PC-3 (cell line): ENCODE measurements at places on chromosomes 4 and X. TPM values are rescaled to one million over a fixed set of nuclear protein-coding genes. Genes with fewer than 3 reads are reported as not detected.
A peak's percentile ranks its signal among the peaks of the same experiment; 100 is the strongest.

The TEX13C gene
- not detected in 2 replicates for total RNA-seq

GRCh38 chr4:57190601-57191481 lies 80.7 kb upstream of the IGFBP7 start:
- DNase-seq = peak; percentile 57

GRCh38 chrX:5113128-5113527 lies 1115.5 kb downstream of the NLGN4X start:
- DNase-seq = peak; percentile 65

The CYBB gene
- total RNA-seq = 0.40 and 0.46 TPM in 2 replicates

- DNase-seq = no peak
Measured at GRCh38 chr4:190019023-190019858, 7.8 kb downstream of the FRG2 start.

- no peak for DNase-seq
Measured at GRCh38 chr4:153798901-153799693, 10.2 kb upstream of the SFRP2 start.

- DNase-seq = no peak
Measured at GRCh38 chr4:35342833-35343232, 901.5 kb downstream of the ARAP2 start.

DNA sequence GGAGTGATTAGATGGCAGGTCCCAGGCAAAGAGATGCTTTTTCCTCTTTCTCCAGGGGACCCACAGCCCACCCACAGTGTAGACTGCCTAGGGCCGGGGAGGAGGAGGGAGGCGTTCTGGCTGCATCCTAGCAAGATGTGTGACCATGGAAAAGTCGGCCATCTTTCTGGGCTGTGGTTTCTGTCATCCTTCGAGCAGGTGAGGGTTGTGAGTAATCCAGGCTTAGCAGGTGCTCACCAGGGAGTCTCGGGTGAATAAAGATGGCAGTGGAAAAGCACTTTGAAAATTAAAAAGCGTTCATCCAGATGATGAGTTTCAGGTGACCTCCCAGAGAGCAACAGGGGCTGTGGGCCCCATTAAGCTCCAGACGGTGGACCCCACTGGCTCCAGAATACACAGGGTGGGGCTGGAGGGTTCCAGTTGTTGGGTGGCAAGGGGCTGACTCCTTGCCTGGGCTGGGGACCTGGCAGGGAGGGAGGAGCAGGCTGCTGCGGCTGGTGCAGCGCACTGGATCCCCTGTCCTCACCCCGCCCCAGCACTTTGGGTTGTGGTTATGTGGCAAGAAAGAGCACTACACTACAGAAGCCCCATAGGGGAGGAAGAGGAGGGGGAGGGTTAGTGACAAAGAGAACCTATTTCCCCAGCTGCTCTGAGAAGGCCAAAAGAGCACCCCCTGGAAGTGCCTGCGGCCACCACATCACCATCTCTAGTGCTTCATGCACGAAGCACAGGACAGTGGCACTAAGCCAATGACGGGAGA lies 23.7 kb downstream of the ELF4 start:
- DNase-seq = no peak

DNA sequence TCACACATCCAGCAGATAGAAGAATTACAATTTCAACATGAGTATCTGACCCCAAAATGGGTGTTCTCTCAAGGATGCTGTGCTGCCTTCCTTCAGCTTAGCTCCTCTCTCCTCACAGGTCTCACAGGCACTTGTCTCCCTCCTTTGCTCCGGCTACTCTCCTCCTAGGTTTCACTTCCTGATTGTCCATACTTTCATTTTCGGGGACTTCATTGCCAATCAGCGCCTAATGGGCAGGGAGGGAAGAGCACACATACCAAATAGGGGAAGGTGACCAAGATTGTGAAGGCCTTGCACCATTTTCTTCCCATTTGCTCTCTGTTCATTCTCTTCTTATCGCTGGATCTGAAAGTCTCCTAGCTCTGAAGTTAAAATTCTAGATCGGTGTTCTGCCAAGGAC lies 125.4 kb upstream of the EOLA2 start:
- DNase-seq = no peak

The XKRX gene
- 0.46 and 0.55 TPM in 2 replicates for total RNA-seq

- DNase-seq = no peak
Measured at GRCh38 chrX:41518127-41518840, 71.1 kb downstream of the NYX start.

The WNK3 gene
- total RNA-seq = 0.06 and 0.33 TPM in 2 replicates

The CDX4 gene
- total RNA-seq = not detected in 2 replicates

The TMEM129 gene
- 28.6 and 47.7 TPM in 2 replicates for total RNA-seq

The RNF128 gene
- total RNA-seq = not detected in 2 replicates

The CFI gene
- not detected in 2 replicates for total RNA-seq

DNA sequence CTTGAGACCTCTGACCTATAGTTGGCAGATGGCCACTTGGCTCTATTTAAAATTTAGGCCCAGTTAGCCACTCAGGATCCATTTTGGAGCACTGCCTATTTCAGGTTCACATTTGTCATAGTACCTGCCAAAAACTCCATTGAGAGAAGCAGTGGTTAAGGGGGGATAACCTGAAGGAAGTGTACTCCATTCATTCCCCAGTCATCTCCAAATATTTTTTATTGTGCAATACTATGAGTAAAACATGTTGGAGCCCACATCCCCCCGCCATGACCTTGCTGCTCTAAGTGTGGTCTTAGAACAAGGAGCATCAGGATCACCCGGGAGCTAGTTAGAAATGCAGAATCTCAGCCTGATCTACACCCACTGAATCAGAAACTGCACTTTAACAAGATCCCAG lies 21.1 kb downstream of the PLP1 start:
- DNase-seq = peak; percentile 55

GRCh38 chrX:68732906-68733493 lies 85.5 kb downstream of the STARD8 start:
- DNase-seq = peak; percentile 71

The FGF5 gene
- total RNA-seq = 0.75 and 2.6 TPM in 2 replicates

The HTR2C gene
- total RNA-seq = 0.07 and 0.12 TPM in 2 replicates

DNA sequence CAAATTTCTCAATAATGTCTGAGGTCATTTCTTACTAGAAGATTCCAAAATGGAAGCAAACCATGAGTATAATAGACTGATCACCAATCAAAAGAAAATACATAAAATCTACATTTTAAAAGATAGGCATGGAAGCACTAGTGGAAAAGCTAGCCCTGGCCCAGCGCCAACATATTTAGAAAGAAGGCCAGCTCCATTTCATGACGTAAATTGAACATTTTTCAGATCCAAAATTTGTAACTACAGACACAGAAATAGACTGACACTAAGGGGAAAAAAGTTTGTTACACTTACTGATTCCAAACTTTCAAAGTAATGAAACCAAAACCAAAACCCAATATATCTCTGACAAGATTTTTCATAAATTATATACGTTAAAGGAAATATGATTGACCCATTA lies 117.7 kb downstream of the ADAMTS3 start:
- DNase-seq = no peak

DNA sequence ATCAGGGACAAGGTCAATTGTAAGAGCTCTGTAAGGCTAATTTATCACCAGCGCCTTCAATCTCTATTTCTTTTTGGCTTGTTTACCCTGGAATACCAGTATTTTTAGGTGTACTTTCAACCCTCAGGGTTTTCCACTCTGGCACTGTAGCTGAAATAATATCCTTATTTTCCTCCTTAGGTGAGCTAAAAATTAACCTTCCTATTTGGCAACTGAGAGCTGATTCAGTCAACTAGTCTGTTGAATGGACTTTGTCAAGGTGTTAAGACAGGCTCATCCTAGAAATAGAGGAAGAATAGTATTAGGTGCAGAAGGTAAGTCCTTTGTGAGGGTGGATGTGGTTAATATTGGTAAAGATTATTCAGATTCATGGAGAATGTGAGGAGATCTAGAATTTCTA lies 101.3 kb upstream of the BANK1 start:
- DNase-seq = no peak

The ATOH1 gene
- total RNA-seq = not detected in 2 replicates

GRCh38 chr4:8911316-8912088 lies 39.9 kb upstream of the HMX1 start:
- DNase-seq = no peak

- peak; percentile 57 for DNase-seq
Measured at GRCh38 chr4:82017680-82018079, 356.1 kb downstream of the HNRNPD start.

The CC2D2A gene
- total RNA-seq = 13.1 and 13.4 TPM in 2 replicates

DNA sequence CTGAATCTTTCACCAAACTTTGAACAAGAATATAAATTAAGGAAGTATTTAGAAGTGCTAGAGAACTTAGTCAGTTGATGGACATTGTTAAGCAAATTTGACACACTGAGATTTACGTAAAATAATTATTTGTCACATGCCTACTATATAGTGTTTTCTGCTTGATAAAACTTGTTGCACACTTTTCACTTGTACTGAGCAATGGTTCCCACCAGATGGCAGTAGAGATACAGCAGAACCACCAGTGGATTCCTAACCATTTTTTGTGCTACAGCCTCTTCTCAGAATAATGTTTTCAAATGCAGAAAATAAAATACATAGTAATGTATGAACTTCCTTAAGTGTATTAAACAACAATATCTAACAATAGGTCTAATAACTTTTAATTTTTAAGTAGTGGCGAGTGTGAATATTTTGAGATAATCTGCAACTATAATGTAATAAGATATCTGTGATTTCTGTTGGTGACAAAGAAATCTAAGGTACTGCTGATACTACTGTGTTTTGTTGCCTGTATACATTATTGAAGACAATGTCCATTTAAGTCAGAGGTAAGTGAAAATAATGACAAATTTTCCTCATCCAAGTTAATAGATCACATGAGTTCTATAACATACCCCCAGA lies 81.2 kb downstream of the APOOL start:
- DNase-seq = peak; percentile 55

DNA sequence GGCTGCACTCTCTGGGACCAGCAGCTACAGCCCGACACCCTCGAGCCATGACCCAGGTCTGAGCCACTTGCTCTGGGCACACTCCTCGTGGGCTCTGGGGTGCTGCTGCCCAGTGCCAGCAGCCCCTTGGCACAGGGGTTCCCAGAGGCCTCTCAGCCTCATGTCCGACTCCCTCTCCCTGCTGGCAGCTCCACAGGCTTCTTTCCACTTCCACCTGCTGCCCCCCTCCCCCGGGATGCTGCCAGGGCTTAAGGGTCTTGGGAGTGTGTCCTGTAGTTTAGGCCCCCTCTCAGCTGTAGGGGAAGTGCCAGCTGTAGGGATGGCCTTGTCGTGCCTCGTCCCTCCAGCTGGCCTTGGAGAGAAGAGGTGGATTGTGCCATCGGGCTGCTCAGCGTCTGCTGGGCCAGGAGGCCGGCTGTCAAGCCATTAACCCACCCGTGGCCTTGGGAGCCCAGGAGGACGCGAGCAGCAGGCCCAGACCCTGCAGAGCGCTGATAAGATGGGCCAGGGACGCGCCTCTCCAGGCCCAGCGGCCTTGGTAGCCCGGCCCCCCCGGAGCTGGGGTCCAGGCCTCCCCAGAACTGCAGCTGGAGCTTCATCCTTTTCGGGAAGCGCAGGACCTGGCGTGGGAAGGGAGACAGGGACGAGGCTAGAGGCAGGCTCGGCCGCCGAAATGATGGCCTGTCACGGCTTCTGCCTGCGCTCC lies 1.0 kb upstream of the USP27X start:
- DNase-seq = no peak

DNA sequence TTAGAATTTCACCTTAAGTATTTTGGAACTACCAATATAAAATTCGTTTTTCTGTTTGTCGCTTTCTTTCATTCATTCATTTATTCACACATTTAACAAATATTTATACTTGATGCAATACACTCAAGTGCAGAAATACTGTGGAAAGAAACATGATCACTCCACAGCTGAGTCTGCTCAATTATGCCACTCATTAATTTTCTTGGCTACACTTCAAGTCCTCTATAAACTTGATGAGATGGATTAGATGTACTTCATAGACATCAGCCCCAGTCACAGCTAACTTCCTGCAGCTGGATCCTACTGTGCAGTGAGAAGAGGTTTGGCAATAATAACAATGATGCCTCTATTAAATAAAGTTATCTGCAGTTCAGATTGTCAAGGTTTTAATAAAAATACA lies 208.1 kb downstream of the PDGFC start:
- no peak for DNase-seq

The POF1B gene
- not detected in 2 replicates for total RNA-seq

DNA sequence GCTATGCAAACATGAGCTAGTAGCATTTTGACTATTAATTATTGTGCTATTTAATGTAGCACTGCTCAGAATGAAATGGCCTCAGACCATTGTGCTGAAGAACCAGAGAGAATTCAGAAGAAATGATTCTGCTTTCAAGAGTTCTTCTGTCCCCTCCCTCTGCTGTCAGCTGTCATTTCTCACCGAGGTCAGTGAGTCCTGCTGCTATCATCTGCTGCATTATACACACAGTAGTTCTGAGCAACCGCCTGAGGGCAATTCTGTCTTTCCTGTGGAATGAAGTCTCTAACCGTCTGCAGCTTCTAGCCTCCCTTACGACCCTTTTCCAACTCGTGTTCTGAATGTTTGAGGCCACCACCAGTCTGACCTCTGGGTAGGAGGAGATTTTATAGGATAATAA lies 249.4 kb downstream of the HNRNPD start:
- peak; percentile 11 for DNase-seq

GRCh38 chr4:140326395-140326993 lies 47.0 kb upstream of the SCOC start:
- peak; percentile 59 for DNase-seq

The CT47A7 gene
- not detected in 2 replicates for total RNA-seq

GRCh38 chr4:122178961-122179360 lies 26.8 kb downstream of the BLTP1 start:
- no peak for DNase-seq

The PRSS12 gene
- total RNA-seq = 0.58 and 1.5 TPM in 2 replicates

The NSUN7 gene
- total RNA-seq = 4.2 and 6.7 TPM in 2 replicates

DNA sequence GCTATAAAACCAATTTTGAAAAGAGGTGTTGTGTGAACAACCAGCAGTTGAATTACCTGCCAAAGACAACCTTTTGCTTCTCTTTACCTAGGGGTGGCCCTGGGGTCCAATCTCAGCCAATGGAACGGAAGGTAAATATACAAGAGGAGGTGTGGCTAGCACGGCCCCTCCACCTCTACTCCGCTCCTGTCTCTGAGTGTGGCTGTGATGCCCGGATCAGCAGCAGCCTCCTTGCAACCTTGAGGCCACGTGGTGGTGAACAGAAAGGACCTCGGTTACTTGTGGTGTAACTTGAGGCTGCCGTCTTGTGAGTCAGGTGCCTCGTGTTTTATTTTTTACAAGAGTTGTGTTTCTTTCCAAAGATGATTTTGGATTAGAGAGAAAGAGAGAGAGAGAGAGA lies 121.5 kb upstream of the PPP2R3B start:
- no peak for DNase-seq

DNA sequence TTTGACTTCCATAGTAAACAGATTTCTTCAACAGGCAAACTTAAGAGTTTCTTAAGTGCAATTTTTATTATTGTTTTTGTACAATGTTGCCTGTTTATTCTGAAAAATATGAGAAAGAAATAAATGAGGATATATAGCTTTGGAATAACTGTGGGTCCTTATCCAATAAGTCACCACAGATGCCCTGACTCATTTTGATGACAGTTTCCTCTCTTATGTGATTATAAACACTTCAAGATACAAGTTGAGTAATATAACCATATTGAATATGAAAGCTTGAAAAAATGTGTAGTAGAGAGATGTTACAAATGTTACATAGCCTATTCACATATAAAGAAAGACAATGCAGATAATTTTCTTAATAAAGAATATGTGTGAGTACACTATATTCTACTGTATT lies 931.6 kb downstream of the RAPGEF2 start:
- no peak for DNase-seq

The AMMECR1 gene
- 12.7 and 14.2 TPM in 2 replicates for total RNA-seq

The ZNF185 gene
- 68.9 and 77.0 TPM in 2 replicates for total RNA-seq

The SOX3 gene
- total RNA-seq = not detected in 2 replicates

The CORIN gene
- total RNA-seq = not detected in 2 replicates
